ENCODE measurements at places on chromosomes 2 and 18. TPM values are rescaled to one million over a fixed set of nuclear protein-coding genes. Genes with fewer than 3 reads are reported as not detected.

GRCh38 chr2:204691911-204692510 lies 146.7 kb downstream of the PARD3B start:
- H3K27ac ChIP-seq = no peak overlapping the region
- no peaks in the 10 kb centered on the region for H3K27me3 ChIP-seq
- H3K36me3 ChIP-seq = no peaks in the 10 kb centered on the region
- DNase-seq = peak; percentile 41

KYNU gene
- total RNA-seq = 1.4 TPM

LHCGR gene
- total RNA-seq = 0.66 TPM

DNA sequence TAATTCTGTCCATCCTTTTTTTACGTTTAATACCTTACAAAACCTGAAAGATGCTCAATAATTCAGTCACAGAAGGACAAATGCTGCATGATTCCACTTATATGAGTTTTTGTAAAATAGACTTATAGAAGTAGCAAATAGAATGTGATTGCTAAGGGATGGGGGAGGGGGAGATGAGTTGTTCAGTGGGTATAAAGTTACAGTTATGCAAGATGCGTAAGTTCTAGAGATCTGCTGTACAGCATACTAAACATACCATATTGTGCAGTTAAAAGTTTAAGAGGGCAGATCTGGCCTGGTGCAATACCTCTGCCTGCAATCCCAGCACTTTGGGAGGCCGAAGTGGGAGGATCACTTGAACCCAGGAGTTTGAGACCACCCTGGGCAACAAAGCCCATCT lies 78.8 kb downstream of the TET3 start:
- peaks cover 5% of the 10 kb centered on the region for H3K36me3 ChIP-seq
- no peak overlapping the region for H3K4me3 ChIP-seq
- H3K27ac ChIP-seq = no peak overlapping the region
- H3K27me3 ChIP-seq = no peaks in the 10 kb centered on the region
- DNase-seq = no peak

DNA sequence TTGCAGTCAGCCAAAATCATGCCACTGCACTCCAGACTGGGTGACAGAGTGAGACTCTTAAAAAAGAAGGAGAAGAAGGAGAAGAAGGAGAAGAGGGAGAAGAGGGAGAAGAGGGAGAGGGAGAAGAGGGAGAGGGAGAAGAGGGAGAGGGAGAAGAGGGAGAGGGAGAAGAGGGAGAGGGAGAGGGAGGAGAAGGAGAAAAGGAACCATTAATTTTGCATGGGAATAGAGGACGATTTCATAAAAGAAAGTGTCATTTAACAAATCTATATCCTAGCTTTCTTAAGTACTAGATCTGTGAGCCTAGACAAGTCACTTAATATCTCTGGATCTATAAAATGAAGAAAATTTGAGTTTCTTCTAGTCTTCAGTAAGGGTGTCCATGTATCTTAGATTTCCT lies 9.6 kb downstream of the NOL10 start:
- no peak overlapping the region for H3K27ac ChIP-seq
- H3K27me3 ChIP-seq = no peaks in the 10 kb centered on the region
- H3K36me3 ChIP-seq = peaks cover 21% of the 10 kb centered on the region
- H3K4me3 ChIP-seq = no peak overlapping the region

DNA sequence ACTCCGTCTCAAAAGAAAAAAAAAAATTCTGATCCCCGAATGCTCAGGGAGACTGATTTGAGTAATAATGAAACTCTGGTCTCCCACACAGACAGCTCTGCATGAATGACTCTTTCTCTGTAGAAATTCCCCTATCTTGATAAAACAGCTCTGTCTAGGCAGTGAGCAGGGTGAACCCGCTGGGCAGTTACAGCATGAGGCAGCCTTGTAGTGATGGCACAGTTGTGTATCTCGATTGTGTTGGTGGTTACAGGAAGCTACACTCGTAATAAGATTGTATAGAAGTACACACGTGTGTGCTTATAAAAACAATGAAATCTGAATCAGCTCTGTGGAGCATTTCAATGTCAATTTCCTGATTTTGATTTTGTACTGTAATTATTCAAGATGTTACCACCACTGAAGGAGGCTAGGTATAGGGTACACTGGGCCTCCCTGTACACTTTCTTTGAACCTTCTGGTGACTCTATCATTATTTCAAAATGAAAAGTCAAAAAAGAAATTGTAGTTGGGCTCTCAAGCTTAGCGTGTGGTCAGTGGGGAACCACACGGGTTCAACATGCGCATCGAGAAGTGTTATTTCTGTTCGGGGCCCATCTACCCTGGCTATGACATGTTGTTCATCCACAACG lies 34.9 kb upstream of the ATP8B1 start:
- DNase-seq = no peak
- no peaks in the 10 kb centered on the region for H3K4me1 ChIP-seq
- no peak overlapping the region for H3K4me3 ChIP-seq
- H3K27ac ChIP-seq = no peak overlapping the region
- no peaks in the 10 kb centered on the region for H3K27me3 ChIP-seq
- H3K36me3 ChIP-seq = no peaks in the 10 kb centered on the region

All from spinal cord (tissue), 10 donors.